ENCODE measurements at places on chromosomes 7 and 10.

DNA sequence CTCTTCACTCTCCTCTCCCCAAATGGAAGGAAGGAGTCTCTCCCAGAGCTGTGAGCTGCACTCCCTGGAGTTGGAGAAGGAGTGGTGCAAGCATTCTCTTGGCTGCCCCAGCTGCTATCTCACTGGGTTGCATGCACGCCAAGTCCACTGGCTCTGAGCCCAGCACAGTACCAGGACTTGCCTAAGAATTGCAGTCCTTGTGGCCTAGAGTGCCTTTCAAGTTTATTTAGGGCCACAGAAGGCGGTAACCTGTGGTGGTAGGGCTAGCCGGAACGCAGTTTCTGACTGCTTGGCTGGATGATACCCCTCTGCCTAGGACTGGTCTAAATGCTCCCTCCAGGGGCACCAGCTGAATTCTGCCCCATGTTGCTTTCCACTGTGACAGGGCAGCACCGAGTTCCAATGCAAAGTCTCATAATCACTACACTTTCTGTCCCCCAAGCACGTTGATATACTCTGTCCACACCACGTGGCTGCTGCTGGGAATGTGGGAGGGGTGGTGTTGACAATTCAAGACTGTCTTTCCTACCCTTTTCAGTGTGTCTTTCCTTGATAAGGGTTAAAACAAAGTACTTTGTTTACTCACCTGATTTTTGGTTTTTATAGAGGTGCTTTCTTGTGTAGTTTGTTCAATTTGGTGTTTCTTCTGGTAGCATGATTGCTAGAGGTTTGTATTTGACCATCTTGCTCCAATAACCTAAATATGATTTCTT is 57.0 kb downstream of the PHTF2 start:
- DNase-seq, result no peak

DNA sequence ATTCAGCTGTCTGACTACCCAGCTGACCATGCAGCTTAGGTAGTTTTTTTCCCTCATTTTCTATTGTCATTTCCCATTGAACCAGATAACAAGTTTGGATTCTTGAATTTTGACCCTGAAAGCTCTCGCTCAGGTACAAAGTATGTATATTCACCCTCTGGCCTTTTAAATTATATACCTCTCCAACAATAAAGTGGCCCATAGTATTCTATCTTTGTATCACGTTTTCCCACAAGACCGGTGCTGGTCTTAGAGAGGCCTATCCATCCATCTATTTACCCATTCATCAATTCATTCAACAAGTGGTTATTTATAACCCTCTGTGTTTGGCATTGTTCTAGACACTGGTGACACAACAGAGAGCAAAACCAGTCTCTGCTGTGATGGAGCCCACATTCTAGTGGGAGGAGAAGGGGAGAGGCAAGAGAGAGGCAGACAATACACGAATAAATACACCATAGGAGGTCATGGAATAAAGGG is 35.2 kb upstream of the NPSR1 start:
- no peak for DNase-seq

DNA sequence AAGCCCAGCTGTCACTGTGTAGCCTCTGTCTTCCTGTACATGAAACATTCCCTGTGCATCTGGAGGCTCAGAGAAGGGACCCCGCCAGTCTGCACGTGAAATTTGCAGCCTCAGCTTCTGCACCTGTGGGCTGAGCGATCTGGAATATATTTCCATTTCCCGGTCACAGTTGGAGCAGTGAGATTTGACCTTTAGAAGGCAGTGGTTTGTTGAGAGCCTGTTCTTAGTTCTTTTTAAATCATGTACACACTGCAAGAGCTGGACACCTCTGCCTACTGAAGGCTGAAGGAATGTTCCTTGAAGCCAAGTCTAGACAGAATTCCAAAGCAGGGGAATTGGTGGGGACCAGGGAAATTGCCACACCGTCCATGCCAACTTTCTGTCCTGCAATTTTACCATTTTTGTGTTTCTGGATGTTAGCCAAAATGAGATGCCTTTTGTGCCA is 706.6 kb downstream of the INHBA start:
- no peak for DNase-seq

DNA sequence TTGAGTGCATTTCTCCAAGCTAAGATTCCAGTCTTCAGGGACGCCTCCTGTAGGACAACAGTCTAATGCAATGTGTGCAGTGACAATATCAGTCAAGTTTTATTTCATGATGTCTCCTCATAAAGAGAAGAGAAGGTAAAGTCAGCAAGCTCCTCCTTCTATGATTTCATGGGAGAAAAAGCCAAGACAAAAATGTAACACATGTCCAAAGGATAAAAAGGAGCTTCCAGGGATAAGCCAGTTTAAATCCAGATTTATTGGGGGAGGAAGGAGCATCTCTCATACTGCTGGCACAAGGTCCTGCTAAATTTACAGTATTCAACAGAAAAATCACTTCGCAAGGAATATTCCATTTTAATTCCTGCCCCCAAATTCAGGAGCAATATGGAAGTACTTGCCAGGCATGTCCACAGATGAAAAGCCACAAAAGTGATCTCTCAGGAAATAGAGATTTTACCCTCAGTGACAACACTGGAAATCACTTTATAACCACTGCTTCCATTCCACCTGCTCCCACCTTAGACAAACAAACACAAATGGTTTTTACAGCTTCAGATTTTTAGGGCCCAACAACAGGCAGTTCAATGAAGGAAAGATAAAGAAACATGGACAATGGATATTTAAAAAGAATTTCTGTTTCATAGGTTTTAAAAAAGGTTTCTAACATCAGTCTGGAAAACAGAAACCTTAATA is 677.5 kb upstream of the C7orf33 start:
- DNase-seq, result no peak

- DNase-seq, result no peak
These were observed 181.5 kb upstream of the PLXNA4 start for GRCh38 chr7:132757783-132758182.

DNA sequence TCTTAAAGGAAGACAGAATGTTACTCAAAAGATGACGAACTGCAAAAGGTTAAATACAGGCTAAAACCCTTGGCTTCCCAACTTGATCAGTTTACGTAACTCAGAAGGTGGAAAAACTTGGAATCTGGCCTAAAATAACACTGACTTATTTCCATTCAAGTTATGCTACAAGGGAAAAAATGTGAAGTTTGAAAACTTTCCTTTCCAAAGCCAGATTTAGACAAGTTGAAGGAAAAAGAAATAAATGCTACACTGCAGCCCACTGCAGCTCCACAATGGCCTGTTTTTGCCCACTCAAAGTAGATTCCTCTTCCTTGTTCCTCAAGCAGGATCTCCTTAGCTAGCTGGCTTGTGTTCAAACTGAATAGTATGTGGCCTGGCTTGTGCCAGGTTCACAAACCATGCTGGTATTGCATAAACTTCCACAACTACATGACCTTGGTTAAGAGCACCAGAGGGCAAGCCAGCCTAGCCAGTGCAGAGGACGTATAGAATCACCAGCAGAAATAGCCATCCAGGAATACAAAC is 166.2 kb downstream of the CPEB3 start:
- no peak for DNase-seq

- no peak for DNase-seq
These were observed 105.5 kb downstream of the SLIT1 start for GRCh38 chr10:97080051-97080776.

GRCh38 chr10:131090761-131091661 is 220.5 kb downstream of the TCERG1L start:
- DNase-seq, result no peak
